Umbilical cord (tissue), 2 donors: ENCODE measurements at places on chromosomes 12 and 14.
A peak's percentile ranks its signal among the peaks of the same experiment; 100 is the strongest.

DNA sequence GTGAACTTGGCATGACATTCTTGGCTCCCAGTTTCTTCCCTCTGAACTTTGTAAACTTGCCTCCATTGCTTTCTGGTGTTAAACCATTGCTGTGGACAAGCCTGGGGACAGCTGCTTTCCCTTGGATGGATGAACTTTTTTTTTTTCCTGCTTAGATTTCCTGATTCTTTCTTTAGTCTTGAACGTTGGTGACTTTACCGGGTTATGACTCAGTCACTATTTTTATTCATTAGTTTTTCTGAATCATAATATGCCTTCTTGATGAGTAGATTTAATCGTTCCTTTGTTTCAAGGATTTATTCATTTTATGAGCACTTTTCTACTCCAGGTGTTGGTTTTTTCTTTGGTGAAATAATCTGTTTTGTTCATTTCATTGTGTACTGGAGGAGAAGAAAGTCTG lies 155.0 kb upstream of the RTL1 start:
- no peak for DNase-seq

- no peak for DNase-seq
Measured at GRCh38 chr14:36658123-36659009, 3.3 kb upstream of the PAX9 start.

- DNase-seq: peak; percentile 42
Measured at GRCh38 chr12:57609101-57609780, 2.0 kb upstream of the ARHGEF25 start.

DNA sequence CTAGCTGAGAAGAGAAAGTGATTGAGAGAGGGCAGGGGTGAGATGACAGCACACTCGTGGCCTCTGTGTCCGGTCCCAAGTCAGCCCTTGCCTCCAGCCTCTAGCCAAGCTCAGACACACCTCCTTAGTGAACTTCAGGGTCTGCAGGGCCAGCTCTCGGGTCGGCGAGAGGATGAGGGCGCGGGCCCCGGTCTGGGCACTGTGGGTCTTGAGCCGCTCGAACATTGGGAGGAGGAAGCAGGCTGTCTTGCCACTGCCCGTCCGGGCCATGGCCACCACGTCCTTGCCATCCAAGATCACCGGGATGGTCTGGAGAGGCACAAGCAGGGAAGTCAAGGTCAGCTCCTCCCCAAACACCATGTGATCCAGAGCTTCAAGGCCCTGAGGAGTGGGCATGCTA lies 6.3 kb downstream of the DDX54 start:
- no peak for DNase-seq

DNA sequence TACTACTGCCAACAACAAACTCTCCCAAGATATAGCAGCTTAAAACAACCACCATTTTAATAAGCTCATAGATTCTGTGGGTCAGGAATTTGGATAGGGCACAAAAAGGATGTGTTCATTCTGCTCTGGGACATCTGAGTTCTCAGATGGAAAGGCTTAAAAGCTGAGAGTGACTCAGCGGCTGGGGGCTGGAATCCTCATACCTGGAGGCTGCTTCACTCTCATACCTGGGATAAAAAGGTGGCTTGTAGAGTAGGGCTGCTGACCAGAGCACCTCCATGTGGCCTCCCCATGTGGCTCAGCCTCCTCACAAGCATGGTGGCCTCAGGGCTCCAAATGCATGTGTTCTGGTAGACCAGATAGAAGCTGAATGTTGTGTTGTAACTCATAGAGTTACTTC lies 20.2 kb upstream of the PELI2 start:
- no peak for DNase-seq

DNA sequence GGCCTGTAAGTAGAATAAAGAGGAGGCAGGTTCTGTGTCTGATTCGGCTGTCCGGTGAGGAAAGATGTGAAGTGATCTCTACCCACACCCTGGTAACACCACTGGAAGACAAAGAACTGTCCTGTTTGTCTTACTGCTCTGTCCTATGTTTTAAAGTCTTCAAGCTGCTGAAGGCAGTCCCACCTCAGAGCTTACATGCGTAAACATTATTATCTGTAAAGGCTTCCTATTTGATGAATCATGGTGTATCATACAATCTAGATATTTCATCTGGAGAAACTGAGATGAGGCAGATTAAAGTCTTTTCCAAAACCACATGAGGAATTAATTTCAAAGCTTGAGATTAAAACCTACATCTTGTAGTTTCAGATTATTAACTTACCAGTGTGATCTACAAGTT lies 427.6 kb downstream of the ZFP36L1 start:
- peak; percentile 83 for DNase-seq

DNA sequence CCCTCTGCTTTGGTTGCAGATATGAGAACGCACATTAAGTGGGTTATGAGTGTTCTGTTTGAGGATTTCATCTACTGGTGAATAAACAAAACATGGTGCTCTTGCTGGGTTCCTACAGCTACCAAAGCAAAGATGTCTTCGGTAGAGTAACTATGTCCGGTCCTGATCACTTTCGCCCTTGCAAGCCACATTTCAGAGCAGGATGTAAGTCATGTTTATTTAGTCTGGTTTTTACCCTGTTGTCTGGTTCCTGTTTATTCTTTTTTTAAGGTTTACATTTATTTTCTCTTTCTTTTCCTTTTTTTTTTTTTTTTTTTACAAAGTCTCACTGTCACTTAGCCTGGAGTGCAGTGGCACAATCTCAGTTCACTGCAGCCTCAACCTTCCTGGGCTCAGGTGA lies 99.2 kb downstream of the VEZT start:
- no peak for DNase-seq

- DNase-seq: no peak
Measured at GRCh38 chr14:36289954-36290353, 30.5 kb downstream of the MBIP start.

- no peak for DNase-seq
Measured at GRCh38 chr12:24823808-24824515, 124.9 kb downstream of the BCAT1 start.

- DNase-seq: no peak
Measured at GRCh38 chr12:47077206-47078085, 2.0 kb upstream of the PCED1B start.

GRCh38 chr12:31586728-31587127 lies 4.2 kb downstream of the DENND5B start:
- DNase-seq: no peak

DNA sequence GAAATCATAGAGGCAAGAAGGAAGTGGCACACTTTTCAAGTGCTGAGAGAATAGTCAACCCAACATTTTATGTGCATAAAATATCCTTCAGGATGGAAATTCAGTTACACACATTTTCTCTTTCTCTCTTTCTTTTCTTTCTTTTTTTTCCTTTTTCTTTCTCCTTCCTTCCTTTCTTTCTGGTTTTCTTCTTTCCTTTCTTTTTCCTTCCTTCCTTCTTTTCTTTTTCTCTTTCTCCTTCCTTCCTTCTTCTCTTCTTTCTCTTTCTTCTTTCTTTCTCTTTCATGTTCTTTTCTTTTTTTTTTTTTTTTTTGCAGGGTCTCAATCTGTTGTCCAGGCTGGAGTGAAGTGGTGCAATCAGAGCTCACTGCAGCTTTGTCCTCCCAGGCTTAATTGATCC lies 38.7 kb upstream of the OR5AU1 start:
- DNase-seq: no peak

DNA sequence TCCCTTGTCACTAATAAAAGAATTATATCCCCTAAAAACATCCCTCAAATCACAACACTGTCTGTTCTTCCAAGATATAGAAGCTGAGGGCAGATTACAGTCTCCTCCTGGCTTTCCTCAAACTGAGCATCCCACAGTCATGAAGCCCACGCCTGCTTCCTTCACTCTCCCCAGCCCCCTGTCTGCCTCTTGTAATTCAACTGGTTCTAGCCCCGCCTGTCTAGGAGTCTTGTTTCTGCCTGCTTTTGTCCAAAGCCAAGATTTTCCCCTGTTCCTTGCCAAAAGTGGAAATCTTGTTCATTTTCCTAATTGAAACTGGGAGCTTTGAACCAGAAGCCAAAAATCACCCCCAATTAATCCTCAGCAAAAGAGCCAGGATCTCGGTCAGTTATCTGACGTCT lies 35.9 kb upstream of the PWP1 start:
- DNase-seq: peak; percentile 96

- DNase-seq: no peak
Measured at GRCh38 chr14:47843236-47843635, 167.8 kb upstream of the MDGA2 start.

- peak; percentile 40 for DNase-seq
Measured at GRCh38 chr12:110249105-110249504, 31.9 kb upstream of the ATP2A2 start.

GRCh38 chr12:47102845-47103651 lies 23.3 kb upstream of the AMIGO2 start:
- peak; percentile 86 for DNase-seq

GRCh38 chr12:31737345-31737744 lies 8.5 kb upstream of the AMN1 start:
- DNase-seq: no peak

DNA sequence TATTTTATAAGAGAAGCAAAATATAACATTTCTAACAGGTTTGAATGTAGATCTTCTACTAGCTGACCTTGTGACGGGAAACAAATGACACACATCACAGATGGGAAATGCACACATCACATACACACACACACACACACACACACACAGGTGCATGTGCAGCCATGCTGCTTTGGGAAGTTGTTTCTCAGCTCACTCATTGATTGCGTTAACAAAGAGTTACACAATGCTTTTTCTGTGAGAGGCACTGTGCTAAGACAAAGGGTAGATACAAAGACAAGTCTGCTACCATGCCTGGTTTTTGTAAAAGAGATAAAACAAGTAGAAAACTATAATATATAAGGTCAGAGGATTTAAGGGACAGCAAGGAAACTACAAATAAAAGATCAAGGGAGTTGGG lies 1.3 kb upstream of the NR1H4 start:
- DNase-seq: no peak

DNA sequence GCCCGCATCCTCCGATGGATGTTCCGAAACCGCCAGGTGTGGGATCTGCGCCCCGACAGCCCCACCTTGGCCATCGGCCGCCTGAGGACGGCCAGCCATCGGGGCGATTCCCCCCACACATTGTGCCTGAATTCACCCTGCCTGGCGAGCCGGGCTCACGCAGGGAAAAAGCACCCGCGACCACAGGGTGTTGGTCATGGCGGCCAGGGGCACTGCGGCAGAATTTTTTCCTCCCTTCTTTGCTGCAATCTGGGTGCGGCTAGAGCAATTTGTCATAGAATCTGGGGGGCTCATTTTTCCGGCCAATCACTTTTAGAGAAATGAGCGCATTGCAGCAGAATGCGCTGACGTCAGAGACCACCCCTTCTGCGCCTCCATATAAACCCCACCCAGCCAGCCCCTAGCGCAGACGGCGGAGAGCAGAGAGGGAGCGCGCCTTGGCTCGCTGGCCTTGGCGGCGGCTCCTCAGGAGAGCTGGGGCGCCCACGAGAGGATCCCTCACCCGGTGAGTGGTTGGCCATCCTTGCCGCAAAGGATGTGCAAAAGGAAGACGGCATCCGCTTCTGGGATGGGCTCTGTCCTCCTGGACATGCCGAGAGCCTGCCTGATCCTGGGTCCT lies at the start of gene MEG3:
MEG3 (plus strand) TSS at position 406 of the 619 bp plus-strand sequence.
- DNase-seq: peak; percentile 90

GRCh38 chr14:64502887-64503433 lies 678 bp downstream of the ZBTB25 start:
- peak; percentile 46 for DNase-seq

DNA sequence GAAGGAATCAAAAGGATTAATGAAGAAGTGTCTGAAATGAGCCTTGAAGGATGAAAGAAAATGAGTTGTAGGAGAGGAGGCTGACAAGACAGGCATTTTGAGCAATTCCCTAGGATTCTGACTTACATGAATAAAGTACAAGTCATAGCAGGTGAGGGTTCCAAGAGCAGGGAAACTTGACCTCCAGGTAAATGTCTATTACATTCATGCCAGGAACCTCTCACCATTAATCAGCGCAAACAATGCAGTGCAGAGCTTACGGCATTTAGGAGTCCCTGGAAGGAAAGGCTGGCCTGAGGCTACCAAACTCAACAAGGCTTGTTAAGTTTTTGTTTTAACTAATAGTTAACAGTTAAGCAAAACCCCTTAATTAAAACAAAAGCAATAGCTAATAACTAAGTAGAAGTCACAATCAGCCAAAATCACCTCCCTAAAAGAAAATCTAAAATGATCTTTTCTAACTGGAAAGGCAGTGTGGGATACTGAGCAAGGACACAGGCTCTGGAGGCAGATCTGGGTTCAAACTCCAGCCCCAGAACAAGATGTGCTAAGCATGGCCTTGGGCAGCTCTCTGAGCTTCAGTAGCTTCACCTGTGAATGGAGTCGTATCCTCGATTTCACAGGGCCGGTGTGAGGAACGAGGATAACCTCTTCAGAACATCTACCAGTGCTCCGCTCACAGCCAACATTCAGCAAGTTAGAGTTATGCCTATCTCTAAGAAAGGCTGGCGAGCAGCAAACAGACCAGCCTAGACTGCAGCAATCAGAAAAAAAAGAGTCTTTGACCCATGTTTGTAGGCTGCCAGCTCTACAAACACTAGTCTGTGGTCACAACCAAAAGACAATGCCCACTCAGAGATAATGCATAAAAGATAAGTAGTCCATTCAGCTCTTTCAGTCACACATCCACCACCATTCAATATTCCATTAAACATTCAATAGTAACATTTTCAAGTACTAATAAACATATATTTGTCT lies 16.9 kb downstream of the PPTC7 start:
- DNase-seq: no peak

DNA sequence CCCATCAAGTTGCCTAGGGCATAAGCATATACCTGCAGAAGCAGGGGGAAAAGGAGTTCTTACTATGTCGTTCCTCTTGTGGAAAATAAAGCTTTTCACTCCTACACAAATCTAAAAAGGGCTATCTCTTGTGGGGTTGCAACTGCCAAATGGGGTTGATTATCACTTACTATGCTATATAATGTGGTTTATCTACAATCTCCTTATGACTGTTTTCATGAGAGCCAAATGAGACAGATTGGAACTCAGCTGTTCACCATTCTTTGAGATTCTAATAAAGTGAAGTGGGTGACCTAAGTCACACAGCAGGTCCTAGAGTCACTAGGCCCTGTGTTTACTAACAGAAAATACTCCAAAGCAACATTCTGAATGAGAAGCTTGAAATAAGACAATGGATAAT lies 47.7 kb downstream of the CIT start:
- no peak for DNase-seq
